ENCODE measurements at places on chromosomes 7 and 10.

- no peak for DNase-seq
These were observed 11.0 kb downstream of the LCOR start for GRCh38 chr10:96842896-96843723.

DNA sequence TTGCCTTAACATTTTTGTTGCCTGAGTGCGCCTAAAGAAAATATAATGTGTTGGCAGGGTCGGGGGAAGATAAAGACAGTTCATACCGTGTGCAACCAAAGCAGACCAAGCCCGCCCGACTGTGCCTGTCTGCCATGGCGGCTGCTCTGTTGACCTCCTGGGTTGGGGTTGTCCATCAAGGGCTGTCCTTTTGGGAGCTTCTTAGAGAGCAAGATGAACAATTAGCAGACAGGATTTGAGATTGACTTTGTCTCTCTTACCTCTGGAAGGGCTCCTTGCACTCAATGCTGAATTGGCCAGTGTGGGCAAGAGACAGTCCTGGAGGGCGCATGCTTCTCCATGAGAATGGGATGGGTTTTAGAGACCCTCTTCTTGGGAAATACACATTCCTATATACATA, 319.6 kb downstream of the GLRX3 start:
- no peak for DNase-seq

DNA sequence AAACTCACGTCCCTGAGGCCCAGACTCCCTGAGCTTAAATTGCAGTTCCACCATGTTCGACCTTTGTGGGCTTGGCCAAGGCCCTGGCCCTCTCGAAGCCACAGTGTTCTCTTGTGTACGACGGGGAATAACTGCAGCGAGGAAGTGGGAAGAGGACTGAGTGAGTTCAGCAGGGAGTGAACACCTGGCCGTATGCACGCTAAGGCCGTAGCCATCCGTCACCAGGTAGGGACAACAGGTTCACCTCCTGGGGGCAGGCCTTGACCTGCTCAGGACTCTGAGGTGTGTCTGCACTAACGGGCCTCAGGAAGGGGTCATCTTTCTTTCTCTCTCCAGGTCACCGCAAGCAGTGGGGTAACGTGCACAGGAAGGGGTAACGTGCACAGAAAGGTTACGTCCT, 67.2 kb upstream of the CTBP2 start:
- no peak for DNase-seq

DNA sequence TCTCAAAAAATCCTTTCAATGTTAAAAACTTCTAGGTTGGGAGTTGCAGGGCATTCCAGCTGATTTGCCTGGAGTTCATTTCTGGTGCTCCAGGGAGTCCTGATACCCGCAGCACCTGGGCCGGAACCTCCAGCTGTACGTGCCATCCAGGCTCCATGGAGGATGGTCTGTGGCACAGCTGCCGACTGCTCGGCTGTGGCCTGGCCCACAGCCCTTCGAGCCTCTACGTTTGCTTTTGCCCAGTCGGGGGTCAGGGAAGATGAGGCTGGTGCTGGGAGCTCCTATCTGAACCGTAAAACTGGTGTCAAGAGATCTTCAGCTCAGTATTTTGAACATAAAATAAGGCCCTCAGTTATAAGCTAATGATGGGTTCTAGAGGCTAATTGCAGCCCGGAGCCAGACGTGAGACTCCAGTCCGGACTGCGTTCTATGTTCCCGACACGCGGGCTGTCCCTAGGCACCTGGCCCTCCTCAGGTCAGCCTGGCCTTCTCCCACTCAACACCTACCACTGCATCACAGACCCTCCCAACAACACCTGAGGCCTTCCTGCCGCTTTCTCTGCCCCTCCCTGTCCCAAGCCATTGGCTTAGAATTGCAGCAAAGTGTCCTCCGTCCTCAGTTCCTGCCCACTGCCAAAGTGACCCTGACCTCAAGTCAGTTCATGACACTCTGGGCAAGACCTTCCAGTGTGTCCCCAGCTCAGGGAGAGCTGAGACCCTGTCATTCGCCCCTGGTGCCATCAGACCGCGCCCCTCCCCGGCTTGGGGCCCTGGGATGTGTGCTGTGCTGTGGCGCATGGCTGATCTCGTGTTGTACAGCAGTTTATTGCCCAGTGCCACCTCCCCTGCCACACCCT, 64.2 kb upstream of the DNAJB6 start:
- no peak for DNase-seq

DNA sequence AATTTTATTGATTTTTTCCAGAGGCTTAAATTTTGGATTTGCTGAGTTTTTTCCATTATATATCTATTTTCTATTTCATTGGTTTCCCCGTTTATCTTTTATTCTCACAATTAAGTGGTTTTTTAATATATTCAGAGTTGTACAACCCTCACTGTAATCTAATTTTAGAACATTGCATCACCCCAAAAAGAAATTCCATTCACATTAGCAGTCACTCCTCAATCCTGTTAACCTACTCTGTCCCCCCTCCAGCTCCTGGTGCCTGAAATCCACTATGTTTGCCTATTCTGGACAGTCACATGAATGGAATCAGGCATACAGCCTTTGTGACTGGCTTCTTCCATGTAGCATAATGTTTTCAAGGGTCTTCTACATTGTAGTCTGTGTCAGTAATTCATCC, 55.8 kb upstream of the ITGA8 start:
- no peak for DNase-seq

GRCh38 chr7:132709971-132710567, 133.8 kb upstream of the PLXNA4 start:
- peak; percentile 48 for DNase-seq
